ENCODE measurements at places on chromosomes 6 and 20.

- DNase-seq, result no peak
These were observed 26.6 kb downstream of the GLP1R start for GRCh38 chr6:39075010-39075686.

DNA sequence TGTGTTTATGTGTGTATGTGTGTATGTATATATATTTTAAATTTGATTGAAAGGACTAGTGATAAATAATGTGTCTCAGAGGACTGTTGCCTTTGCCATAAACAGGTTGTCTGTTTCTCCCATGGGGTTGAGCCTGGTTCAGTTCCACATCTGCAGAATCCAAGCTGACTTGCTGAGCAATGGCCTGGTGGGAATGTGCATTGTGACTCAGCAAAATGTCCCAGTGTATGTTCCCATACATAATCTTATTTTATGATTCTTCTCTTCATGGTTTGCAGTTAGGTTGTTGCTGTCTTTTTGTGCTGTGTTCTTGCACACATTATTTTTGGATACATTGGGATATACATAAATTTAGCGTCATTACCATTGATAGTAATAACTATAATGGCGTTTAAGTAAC, 115.6 kb upstream of the SLC24A3 start:
- no peak for DNase-seq

DNA sequence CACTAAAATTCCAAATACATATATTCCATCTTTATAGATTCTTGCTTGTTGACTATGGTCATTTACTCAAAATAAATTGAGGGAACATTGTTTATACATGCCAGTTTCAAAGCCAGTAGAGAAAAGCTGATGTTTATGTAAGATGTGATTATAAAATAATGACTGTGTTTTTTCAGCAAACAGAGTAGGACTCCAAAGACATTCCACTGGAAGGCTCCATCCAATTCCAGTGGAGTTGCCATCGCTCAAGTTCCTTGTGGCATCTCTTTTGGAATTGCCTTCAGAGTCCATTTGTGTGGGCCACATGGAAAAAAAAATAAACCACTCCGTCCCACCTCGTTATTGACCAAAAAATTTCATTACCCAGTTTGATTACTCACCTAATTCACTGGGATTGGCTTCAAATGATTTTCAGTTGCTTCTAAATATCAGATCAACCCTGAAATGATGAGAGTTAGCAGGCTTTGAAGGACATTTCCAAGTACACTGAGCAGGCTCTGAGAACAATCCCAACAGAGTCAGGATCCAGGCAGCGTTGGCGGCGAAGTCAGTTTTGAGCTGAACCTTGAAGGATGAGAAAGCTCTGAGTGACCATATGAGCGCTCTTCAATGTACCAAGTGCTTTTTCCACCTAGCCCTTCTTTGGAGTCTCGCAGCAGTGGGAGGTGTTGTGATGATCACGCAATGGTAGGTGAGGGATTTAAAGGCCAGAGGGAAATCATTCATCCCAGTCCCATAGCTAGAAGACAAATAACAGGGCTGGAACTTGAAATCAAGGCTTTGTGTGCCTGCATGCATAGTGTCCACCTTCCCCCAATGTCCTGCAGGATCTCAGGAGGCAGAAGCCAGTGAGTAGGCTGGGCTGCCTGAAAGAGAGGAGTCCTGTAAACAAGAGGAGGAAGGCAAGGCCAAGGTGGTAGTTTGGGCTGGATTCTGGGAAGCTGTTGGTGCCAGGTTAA, 281.7 kb downstream of the CDC5L start:
- DNase-seq, result no peak

DNA sequence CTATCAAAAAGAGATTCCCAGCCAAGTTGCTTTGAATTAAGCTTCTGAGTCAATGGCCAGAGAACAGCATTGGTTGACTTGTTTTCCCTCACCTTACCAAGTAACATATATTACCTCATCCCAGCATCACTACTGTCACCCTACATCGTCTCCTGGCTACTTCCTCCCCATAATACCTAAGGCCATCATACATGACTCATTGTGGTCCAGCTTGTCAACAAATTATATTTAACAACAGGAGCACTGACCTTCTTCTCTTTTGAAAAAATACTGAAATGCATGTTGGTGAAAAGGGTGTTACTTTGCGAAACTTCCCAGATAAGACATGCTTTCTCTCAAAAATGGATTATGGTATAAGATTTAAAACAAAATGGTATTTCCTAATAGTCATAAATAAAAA, 106.9 kb downstream of the TBX18 start:
- no peak for DNase-seq

All from SK-MEL-5 (cell line).